Suprapubic skin (tissue), 4 donors: ENCODE measurements at places on chromosomes 5 and 9.

GRCh38 chr5:181281984-181282316 lies 21.0 kb upstream of the TRIM52 start:
- no peak for DNase-seq

- no peak for DNase-seq
Observed at GRCh38 chr5:52893105-52893504, 96.0 kb upstream of the ITGA2 start.

- DNase-seq = no peak
Observed at GRCh38 chr5:151231359-151231758, 7.5 kb upstream of the CCDC69 start.

DNA sequence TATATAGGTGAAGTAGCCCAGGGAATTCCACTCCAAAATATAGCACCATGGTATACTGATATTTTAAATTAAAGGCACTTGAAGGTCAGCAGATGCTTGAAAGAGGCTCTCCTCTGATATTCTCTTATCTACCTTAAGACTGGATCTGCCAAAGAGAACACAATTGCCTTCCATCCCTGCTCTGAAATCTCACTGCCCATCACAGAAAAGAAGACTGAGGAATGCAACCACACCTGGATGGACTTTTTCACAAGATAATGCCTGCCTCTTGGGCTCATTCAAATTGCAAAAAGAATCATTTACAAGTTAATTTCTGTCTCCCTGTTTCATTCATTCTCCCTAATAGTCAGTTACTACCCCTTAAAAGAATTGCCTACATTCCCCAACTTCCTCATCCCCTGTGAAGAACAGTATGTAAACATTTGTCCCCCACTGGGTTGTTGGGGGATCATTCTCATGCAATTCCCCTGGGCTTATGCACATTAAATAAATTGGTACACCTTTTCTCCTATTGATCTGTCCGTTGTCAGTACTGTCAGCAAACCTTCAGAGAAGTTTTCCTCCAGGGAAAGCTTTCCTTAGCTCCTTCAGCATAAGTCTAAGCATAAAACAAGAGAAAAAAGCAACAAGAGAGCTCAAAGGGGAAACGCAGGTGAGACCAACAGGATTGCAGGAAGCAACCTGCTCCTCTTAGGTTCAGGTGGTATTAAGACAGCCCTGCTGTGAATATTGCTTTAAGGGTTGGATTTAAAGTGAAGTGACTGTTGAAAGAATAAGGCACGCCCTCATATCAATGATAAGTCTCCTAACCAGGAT lies 171.4 kb upstream of the SLC30A5 start:
- DNase-seq = no peak

DNA sequence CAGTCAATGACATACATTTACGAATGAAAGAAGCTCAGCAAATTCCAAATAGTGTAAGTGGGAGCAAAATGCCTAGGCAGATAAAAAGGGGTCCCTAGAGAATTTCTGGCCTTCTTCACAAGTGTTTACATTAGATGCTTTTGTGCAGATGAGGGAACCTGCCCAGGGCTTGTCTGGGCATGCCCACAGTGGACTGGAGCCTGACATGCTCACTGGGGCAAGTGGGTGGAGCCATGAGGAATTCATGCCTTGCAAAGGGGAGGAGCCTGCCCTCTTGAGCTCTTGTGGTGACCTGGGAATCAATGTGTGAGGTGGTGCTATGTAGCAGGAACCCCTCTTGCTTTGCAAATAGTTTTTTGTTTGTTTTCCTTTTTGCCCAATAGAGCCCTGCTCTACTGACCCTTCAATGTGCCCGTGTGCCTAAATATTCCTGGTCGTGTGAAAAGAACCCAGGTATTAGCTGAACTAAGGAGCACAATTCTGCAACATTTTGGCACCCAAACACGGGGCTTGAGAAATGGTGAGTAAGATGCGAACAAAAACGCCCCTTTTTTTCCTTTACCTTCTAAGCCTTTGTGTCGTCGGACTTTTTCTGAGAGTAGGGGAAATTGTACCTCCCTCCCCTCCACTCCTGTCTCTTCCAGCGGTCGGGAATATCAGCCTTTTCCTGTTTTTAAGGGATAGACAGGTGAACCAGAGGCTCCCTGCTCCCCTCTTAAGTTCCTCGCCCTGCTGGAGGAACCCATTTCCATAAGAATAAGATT lies 433.8 kb upstream of the CDH9 start:
- DNase-seq = no peak

- DNase-seq = no peak
Observed at GRCh38 chr5:116058346-116058936, 26.2 kb downstream of the ARL14EPL start.

DNA sequence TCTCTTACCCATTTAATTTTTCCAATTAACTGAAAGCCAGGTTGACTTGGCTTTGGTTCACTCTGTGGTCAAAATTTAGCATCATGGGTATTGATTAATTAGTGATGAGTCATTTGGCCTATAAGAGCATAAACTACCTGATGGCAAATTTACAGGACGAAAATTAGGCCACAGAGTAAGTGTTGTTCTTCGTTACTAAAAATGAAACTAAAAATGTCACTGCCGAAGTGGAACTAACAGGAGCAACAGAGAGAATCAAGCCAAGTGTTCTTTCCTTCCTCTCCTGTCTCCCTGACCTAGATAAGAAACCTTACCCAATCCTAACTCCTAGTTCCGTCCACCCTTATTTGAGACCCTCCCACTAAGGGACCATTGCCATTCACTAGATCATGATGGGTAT lies 176.9 kb downstream of the RAB3C start:
- no peak for DNase-seq

DNA sequence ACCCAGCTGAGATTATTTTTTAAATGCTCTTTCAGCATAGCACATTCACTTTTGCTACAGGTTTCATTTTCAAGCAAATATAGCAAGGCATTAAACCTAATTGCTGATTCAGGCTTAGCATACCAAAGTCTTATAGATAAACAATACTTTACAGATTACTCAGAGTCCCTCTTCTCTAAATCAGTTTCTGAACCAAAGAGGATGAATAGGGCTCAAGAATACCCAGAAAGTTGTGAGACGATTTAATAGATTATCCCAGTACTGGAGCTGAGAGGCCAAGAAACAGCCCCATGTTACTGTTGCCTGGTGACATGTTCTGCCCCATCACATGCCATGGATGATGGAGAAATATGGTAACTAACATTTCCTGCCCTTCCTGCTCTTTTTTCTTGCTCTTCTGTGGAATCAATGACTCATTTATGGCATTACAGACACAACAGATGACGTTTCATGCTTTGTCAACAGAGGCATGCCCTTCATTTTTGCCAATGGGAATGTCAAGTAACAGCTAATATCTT lies 18.1 kb upstream of the SSBP2 start:
- no peak for DNase-seq

- no peak for DNase-seq
Observed at GRCh38 chr9:118577121-118577520, 792.1 kb downstream of the BRINP1 start.

GRCh38 chr9:908536-909205 lies 67.2 kb downstream of the DMRT1 start:
- DNase-seq = no peak

DNA sequence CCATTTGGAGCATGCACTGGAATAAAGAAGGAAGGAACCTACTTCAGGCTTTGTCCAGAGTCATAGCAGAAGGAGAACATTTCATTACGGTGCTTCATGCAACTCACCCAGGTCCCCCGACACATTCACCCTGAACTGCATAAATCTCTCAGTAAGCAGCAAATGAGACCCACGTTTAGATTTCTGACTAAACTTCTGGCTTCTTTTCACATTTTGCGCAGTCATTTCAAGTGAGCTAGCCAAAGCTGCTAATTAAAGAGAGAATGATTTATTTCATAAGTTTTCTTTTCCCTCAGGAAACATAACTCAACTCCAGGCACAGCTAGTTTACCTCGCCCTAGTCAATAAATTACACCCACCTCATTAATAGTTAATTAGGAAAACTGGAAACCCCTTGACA lies 88.6 kb upstream of the GAS1 start:
- no peak for DNase-seq

- DNase-seq = no peak
Observed at GRCh38 chr5:151253605-151253950, 593 bp downstream of the GM2A start.

DNA sequence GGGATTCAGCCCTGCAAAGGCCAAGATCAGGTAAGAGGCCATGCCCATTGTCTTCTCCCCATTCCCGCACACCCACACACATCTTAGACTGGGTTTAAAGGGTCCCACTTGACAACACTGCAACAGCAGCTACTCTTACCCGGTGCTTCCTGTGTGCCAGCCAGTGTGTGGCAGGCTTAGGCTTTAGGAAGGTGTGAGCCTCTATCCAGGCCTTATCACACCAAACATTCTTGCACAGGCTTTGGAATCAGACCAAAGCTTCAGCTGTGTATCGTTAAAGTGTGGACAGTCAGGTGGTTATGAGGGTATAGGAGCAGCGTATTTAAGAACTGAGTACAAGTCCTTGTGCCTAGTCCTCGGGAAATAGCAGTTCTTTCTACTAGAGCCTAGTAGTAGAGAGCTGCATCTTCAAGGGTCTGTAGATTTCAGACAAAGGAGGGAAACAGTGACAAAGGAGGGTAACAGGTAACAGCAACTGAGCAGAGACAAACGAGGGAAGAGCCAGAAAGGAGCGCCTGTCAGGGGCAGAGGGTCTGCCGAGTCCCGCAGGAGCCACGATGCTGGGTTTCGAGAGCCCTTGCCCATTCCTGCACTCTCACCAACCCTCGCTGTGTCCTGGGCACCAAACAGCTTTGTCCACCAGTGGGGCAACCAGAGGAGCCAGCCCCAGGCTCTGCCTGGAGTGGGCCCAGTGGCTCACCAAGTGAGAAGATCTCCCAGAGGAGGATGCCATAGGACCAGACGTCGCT lies 30.9 kb downstream of the CSF1R start:
- DNase-seq = peak; percentile 44

DNA sequence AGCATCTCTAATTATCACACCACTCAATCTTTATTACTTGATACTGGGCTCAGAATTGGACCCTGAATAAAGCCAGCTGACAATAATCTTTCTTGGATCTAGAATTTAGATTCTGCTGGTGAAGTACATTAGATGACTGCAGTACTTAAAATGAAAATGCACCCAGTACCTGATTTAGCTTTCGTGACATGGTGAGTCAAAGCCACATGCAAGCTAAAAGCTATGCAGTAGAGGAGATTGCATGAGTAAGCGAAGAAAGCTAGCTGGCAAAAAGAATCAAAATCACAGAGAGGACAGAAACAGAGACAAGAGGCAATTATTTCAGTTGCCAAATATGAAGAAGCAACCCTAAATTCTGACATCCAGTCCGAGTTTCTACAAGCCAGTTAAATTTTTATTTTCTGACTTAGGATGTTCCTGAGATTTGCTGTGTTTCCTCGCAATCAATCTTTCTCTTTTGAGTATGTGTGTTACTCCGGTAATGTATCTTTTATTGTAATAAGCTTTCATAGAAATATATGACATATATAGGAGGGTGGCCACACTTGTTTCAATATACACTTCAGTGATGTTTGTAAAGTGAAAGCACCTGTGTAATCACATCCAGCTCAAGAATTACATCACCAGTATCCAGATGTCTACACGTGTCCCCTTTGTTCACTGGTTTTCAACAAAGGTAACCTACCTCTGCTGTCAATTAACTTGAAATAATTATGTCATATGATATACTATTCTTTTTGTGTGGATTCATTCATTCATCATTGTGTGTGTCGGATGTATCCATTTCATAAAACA lies 101.7 kb downstream of the CDH18 start:
- DNase-seq = no peak

DNA sequence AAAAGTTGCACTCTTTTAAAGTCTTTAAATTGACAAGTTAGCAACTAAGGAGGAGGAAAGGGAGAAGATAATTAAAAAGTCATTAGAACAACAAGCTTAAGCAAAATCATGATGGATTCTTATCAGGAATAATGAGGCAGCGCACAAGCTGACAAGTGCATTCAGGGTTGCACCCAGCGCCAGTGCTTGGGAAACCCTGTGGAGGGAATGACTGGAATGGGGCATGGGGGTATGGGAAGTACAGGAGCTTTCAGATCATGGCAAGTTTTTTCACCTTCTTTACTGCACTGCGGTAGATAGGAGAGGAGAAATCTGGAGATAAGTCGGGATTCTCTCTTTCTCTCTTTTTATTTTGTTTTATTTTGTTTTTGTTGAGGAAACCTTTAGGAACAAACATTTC lies 117.9 kb upstream of the CKMT2 start:
- no peak for DNase-seq

GRCh38 chr5:21678526-21678925 lies 1174.6 kb downstream of the CDH12 start:
- no peak for DNase-seq

DNA sequence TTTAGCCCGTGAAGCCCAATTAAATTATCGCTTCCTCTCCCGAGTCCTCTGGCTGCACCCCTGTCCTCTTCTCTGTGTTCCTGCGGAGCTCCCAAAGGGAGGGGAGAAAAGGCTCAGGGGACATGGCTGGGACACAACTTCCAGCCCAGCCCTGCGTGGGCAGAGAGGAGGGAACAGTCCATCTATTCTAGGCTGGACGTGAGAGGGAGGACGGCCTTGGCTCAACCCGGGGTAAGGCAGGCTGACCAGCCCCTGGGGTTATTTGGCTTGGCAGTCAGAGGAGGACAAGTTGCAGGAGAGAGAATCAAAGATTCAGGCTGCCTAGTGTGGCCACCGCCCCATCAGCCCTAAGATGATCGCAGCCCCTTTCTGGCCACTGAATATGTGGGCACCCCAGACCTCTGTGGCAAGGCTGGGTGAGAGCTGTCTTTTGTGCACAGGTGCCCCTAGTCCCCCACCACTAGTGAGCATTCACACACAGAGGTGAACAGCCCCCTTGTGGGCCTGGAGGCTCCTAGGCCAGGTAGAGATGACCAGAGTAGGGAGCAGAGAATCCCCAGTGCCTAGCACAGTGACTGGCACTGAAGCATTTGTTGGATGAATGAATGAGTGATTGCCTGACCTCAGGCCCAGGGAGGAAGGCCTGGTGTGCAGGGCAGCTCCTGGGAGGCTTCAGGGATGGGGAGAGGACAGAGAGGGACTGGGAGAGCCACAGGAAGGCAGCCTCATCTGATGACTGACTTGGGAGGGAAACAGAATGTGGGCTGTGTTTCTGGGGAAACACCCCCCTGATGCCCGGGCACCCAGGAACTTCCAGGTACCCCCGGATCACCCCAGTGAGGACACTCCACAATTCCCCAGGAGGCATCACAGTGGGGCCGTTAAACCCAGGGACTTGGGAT lies 133.9 kb downstream of the C9orf50 start:
- no peak for DNase-seq

GRCh38 chr5:155905364-155905763 lies 421.6 kb upstream of the SGCD start:
- DNase-seq = no peak

DNA sequence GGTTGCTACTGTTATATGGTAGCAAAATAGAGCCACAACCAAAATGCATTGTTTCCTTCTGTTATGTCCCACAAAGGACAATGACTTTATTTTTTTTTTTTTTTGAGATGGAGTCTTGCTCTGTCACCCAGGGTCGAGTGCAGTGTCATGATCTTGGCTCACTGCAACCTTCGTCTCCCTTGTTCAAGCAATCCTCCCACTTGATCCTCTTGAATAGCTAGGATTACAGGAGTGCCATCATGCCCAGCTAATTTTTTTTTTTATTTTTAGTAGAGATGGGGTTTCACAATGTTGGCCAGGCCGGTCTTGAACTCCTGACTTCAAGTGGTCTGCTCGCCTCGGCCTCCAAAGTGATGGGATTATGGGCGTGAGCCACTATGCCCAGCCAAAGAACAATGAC lies 527.7 kb upstream of the SGCD start:
- DNase-seq = no peak
